ENCODE measurements at places on chromosomes 12 and 14. TPM values are rescaled to one million over a fixed set of nuclear protein-coding genes. Genes with fewer than 3 reads are reported as not detected.
A peak's percentile ranks its signal among the peaks of the same experiment; 100 is the strongest.

GRCh38 chr14:60067882-60068281 lies 23.8 kb upstream of the PCNX4 start:
- H3K36me3 ChIP-seq: no peaks in the 10 kb centered on the region
- H3K4me3 ChIP-seq: no peak overlapping the region
- no peak overlapping the region for H3K27ac ChIP-seq
- no peaks in the 10 kb centered on the region for H3K4me1 ChIP-seq

- H3K27me3 ChIP-seq: peaks cover 37% of the 10 kb centered on the region
- H3K4me3 ChIP-seq: no peak overlapping the region
- no peak for DNase-seq
- no peaks in the 10 kb centered on the region for H3K36me3 ChIP-seq
- H3K27ac ChIP-seq: no peak overlapping the region
These were observed 3.5 kb downstream of the AICDA start for GRCh38 chr12:8609061-8609570.

DNA sequence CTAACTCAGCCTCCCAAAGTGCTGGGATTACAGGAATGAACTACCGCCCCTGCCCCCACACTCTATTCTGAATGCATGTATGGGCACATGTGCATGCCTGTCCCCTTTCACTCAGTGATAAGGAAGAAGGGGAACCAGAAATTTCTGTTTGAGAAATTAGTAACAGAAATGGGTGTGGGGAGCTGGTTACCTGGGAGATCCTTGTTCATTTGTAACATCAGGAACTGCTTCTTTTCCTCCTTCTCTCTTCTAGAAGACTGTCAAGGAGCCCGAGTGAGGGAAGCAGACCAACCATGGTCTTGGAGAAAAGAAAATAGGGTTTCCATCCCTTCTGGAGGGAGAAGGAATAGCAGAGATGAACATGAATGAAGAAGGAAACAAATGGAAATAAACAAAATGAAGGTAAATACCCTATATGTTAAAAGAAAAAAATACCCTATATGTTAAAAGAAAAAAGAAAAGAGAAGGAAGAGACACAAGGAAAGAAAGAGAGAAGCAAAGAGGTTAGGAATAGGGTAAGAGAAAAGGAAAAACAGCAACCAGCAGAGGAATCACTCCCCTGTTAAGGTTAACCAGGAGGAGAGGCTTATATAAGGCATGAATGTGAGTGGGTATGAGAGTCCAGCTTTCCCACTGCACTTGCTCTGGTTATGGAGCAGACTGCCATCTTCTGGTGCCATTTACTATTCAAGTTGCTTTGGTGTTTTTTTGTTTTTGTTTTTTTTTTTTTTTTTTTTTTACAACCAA lies 3.3 kb downstream of the PPP1R3E start:
- no peaks in the 10 kb centered on the region for H3K36me3 ChIP-seq
- DNase-seq: no peak
- peak overlapping the region; percentile 96 for H3K27ac ChIP-seq
- H3K27me3 ChIP-seq: peaks cover 4% of the 10 kb centered on the region
- peaks cover 16% of the 10 kb centered on the region for H3K4me1 ChIP-seq
- peak overlapping the region; percentile 93 for H3K4me3 ChIP-seq

DNA sequence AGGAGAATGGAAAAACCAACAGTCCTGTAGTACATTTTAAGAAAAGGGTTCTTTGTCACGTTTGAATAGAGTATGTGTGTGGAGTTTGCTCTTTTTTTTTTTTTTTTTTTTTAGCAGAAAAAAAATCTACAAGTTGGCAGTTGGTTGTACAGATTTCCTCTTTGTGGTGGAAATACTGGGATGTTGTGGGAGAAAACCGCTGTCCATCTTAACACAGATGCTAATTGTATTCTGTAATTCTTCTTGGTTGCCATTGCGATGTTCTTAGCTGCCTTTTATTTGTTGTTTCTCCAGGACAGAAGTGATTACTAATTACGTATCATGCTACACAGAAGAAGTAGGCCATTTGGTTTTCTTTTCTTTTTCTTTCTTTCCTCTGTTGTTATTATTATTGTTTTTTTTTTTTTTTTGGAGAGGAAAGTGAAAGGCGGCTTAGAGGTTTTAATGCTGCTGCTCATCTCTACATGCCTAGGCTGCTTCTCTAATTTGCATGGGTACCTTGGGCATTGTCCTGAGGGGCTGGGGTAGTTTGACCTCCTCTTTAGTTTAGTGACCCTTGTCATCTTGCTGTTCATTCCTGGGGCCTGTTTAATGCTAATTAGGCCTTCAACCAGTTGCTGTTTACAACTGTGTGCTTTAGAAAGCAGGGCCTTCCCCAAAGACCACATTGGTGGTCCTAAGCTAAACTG lies 94.7 kb downstream of the TMTC2 start:
- peaks cover 20% of the 10 kb centered on the region for H3K4me1 ChIP-seq
- no peaks in the 10 kb centered on the region for H3K27me3 ChIP-seq
- no peak overlapping the region for H3K4me3 ChIP-seq

NTF3 gene
- total RNA-seq: 16.7 TPM

PZP gene
- 0.12 TPM for total RNA-seq
